Right renal cortex interstitium (tissue), 3 donors: ENCODE measurements at places on chromosomes 6 and 20.

DNA sequence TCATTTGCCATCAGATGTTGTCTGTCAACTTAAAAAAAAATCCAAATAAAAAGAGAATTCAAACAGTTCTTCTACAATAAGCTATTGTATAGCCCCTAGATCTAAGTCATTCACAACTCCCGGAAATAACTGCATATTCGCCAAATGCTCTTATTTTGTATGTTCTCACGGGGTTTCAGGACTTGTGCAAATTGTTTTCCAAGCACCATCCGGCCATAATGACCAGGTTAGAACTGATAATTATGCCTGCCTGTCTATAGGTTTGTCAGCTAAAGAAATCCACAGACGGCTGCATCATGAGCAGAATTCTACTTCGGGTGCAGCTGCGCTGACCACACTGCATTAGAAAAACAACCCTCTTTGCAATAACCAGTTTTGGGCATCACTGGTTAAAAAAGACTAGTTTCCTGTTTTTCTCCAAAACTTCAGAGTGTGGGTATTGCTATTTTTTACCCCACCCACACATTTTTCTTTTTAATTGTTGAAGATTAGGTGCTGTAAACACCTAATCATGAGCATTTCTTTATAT, 87.7 kb downstream of the HIVEP2 start:
- DNase-seq: no peak

DNA sequence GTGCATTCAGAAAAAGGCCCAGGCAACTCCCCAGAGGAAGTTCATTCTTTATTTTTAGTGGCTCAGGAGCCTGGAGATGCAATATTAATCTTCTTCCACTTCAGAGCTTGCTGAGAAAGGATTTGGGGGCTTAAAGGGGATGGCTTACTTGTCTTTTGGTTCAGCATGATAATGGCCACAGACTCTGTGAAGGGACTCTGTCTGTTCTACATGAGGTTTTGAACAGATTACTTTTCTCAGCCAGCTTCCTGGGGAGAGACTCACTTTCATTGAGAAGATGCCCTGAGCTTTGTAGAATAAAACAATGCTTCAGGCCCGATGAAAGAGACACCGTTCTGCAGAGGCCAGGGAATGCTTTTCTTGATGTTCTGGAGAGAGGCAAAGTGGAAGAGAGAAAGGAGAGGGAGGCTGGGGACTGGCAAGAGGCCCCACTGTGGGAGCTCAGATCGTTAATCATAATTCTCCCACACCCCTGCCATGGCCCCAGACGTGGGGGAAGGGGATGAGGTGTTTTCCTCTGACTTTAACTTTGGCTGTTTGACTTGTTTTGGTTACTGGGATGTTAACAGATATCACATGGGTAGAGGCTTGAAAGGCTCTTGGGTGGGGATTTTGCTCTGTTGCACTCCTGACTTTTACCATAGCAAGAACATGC, 19.1 kb downstream of the SCP2D1 start:
- no peak for DNase-seq

GRCh38 chr20:8196096-8196495, 64.0 kb downstream of the PLCB1 start:
- DNase-seq: no peak

- no peak for DNase-seq
Measured at GRCh38 chr20:51009303-51010042, 13.4 kb downstream of the KCNG1 start.

DNA sequence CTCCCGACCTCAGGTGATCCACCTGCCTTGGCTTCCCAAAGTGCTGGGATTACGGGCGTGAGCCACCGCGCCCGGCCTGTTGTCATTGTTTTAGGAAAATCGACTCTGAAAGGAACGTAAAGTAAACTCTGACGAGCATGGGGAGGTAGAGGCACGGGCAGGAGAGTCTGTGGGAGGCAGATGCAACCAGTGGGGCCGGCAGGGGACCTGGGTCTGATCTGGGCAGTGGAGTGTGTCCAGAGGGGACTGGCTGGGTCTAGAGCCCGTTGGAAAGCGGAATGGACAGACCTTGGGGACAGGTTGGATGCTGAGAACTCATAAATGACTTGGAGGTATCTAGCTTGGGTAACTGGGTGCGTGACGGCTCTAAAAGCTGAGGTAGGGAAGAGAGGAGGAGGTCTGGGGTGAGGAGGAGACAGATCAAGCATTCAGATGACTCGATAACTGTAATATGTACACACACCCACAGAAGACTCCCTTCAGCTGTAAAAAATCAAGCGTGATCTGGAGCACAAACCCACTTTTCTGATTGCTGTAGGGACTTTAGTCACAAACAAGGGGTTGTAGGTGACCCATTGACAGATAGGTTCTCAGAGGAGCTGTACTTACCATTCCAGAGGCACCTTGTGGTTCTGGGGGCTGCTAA, 22.4 kb downstream of the MANBAL start:
- DNase-seq: no peak

- no peak for DNase-seq
Measured at GRCh38 chr6:134997133-134997995, 47.5 kb upstream of the ALDH8A1 start.

DNA sequence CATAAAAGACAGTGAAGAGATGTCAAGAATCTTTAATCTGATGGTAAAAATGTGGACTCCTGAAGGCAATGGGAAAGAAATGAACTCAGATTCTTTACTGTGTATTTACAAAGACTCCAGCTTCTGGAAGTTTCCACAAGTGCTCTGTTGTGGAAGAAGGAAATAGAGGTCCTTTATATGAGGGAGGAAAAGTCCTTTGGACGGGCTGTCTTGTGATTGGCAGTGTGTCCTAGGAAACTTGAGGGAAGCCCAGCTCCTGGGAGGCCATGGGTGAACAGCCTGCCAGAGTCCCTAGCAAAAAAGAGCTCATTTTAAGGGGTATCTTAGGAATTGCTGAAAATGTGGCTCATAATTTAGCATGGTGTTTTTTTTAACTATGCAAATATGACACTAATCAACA, 92.0 kb downstream of the RNASET2 start:
- no peak for DNase-seq

DNA sequence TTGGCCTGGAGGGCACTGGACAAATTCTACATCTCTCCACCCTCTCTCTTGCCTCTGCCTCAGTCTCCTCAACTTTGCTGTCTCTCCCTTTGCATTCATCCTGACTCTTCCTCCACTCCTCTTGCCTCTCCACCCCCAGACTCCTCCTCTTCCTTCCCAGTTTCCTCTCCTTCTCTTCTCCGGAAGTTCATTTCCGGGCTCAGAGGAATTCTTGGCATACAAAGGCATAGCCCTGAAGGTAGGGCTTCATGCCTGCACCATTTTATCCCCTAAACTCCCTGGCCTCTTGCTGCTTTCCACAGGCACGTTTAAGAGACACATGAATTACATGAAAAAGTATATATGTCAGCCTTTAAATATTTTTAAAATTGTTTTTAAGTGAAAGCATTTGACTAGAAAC, 10.6 kb downstream of the BFSP1 start:
- DNase-seq: no peak

DNA sequence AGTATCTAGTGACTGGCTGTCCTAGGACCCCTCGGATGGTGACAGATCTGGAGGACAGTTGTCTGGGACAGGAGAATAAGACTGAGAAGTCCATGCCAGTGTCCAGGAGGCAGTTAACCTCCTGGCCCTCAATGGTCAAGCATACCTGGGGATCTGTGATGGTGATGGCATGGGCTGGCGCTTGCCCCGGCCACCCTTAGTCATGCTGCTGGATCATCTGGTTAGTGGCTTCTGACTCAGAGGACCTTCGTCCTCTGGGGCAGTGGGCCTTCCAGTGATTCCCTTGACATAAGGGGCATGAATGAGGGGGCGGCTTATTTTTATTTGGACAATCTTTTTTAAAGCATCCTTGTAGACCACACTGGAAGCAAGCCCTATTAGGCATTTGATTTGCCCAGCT, 24.0 kb upstream of the SF3B5 start:
- no peak for DNase-seq

DNA sequence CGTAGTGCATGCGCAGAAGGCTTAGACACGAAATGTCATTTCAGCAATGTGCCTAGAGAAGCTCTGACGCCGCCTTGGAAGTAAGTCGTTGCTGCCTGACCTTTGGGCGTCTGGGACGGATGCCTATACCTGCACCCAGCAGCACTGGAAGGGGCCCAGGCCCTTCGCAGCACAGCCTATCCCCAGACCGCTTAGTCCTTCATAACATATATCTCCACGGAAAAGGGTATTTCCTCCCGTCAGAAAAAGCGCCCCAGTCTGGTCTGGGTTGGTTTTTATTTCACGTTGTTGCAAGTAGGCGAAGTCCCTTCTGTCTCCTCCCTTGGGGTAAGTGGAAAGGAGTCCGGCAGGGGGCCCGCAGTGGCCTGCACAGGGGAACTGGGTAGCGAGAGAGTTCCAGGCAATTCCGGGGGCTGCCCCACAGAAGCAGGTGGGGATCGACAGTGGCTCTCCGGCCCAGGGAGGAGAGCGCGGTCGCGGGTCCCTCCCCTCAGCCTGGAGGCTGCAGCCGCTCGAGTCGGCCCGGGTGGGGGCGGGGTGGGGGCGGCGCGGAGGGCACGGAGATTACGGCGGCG, 559 bp upstream of the EYA4 start:
- no peak for DNase-seq

DNA sequence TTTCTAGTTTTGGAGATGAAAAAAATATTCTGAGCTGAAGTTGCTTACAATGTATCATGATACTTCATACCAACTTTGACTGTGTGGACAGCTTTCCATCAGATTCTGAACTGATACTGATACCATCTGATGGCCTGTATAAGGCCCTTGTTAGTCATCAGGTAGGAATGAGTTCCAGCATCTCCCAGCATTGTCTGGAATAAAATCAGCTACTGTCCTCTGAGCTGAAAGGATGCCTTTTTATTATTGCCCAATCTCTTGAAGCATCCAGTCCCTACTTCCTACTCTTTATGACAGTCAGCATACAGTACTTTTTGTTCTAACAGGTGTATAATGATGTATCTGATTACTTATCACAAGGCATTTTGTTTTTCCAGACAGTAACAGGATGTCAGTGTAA, 70.6 kb upstream of the EYA4 start:
- no peak for DNase-seq

DNA sequence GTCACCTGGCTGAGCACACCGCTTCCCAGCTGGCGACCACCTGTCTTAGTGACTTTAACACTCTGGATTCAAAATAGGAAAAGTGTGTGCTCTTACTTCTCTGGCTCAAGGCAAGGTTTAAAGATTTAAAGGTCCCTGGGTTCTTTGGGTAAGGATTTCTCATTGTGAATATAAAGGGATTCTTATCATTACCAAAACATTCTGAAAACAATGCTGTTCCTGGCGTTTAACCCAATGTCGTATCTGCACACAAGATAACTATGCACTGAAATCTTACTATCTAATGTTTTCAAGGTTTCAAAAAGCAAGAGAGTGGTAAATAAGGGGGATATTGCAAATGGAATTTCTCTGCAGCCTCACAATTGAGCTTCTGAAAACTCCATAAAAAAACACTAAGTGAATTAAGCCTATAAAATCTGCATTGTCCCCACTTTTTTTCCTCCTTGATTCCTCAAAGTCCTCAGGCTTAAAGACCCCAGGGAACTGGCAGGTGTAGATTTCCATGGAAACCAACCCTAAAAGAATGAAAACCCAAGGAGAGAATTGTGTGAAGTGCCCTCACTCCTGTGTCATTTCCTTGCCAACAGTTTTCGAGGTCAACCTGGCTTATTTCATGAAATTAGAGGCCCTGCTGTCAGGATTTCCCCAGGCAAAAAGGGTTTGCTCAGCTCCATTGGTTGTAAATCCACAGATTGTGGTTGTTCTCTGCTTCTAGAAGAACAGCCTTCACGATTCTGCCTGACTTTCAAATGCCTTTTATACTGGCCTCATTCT, 44.0 kb downstream of the BMP2 start:
- DNase-seq: no peak

DNA sequence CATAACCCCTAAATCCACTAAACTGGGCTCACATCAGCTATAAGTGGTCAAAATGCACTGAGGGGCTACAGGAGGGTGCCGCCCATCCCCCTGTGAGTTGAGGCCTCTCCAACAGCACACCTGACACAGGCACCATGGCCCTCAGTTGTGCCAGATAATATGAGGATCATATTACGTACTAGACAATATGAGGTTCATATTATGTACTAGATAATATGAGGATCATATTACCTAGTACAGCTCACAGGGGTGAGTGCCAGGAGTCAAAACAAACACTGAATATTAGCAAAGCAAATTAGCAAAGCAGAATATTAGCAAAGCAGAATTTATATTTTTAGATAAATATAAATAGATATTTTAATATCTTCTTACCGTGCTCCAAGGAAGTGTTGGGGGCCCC, 35.3 kb downstream of the CD24 start:
- no peak for DNase-seq

GRCh38 chr20:56587307-56588041, 41.6 kb upstream of the TFAP2C start:
- no peak for DNase-seq

- DNase-seq: no peak
Measured at GRCh38 chr6:157683707-157684106, 139.3 kb upstream of the SNX9 start.

- DNase-seq: no peak
Measured at GRCh38 chr6:75818098-75818855, 69.2 kb downstream of the MYO6 start.

DNA sequence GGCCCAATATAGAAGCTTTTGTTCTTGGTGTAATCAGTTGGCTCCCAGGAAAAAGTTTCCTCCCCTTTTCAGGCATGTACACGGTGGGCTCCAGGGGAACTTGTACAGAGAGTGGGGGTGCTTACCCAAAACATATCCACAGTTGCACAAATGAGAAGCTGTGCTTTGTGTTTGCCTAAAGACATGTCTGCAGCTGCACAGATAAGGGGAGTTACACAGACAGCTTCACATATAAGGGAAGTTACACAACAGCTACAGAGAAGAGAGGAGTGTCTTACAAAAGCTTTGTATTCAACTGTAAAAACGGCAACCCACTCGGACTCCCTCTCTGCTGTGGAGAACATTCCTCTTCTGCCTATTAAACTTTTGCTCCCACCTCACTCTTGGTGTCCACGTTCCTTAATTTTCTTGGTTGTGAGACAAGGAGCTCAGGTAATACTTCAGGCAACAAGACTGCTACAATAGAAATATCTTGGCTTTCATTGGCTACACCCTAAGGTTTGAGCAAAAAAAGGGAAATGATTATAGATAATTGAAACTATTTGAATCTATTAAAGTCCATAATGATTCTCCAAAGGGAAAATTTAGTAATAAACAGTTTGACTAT, 7.4 kb upstream of the PNRC1 start:
- no peak for DNase-seq

DNA sequence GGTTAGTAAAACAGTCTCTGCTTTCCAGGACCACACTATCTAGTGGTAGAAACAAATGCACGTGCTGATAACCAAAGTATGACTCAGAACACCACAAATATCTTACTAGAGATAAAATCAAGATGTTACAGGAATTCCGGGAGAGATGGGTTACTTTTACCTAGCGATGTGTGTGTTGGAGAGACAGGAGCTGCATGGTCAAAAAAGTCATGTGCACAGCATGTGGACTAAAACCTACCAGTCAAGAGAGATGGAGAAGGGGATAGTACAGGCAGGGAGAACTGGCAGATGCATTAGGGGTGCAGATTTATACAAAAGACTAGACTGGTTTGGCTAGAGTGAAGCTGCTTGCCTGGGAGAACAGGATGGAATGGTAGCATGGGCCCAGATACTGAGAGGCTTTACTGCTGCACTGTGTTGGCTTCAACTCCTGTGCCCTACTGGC, 75.3 kb upstream of the MRAP2 start:
- no peak for DNase-seq

- no peak for DNase-seq
Measured at GRCh38 chr6:47303861-47304260, 5.8 kb downstream of the TNFRSF21 start.

GRCh38 chr6:115271434-115271833, 789.3 kb downstream of the FRK start:
- DNase-seq: no peak

- no peak for DNase-seq
Measured at GRCh38 chr6:15793288-15793687, 130.5 kb upstream of the DTNBP1 start.
